ENCODE measurements at places on chromosomes 4 and X.

- DNase-seq = no peak
These were observed 55.2 kb downstream of the CHST7 start for GRCh38 chrX:46628460-46629371.

- DNase-seq = no peak
These were observed 31.3 kb upstream of the CYP2U1 start for GRCh38 chr4:107900067-107900466.

DNA sequence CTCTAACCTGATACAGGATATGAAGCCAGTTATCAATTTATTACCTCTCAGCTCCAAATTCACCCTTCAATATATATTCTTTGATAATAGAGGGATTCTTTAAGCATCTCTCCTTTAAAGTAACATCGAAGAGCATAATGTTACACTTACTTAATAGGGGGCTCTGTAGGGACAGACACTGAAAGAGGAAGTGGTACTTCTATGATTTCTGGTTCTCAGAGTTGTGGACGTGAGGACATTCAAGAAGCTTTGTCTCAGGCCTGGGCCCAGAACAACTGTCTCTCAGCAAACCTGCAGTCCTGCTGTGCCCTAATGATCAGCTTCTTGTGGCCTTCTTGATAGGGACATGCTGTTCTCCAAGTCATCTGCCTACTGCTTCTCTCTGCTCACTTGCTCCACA lies 4.2 kb upstream of the ZXDB start:
- no peak for DNase-seq

DNA sequence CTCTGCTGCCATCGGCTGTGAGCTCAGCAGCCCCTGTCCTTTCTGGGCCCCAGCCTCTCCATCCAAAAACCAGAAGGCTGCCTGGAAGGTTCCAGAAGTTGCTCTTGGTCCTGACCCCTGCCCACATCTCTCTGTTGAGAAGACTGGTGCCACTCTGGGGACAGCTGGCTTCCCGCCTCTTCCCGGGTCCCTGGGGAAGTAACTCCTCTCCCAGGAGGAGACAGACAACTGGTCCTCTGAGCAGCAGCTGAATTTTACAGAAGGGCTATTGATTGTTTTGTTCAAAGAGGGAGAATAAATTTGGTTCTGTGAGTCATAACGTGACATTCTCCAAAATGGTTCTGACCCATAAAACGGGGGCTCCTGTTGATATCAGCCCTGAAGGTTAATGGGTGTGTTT lies 61.2 kb downstream of the TRMT44 start:
- no peak for DNase-seq

GRCh38 chr4:142129931-142130330 lies 493.5 kb downstream of the IL15 start:
- DNase-seq = no peak

DNA sequence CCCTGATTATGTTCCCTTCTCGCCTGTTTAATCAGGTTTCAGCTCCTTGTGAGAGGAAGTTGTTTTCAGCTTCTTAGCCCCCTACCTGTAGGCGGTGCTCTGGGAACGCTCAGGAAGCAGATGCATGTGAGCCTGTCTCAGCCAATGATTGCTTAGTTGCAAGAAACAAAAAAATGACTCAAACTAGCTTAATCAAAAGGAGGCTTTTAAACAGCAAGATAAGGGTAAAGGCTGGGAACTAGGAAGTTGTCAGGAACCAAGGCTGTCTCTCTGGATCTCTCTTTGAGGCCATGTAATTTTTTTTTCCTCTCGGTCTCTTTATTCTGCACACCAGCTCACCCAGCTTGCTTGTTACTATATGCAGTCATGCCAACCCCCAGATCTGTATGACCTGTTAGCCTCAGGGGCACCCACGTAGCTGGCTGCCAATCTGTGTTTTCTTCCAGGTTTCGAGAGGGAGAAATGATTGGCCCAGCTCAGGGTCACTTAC lies 109.1 kb downstream of the PTTG2 start:
- no peak for DNase-seq

DNA sequence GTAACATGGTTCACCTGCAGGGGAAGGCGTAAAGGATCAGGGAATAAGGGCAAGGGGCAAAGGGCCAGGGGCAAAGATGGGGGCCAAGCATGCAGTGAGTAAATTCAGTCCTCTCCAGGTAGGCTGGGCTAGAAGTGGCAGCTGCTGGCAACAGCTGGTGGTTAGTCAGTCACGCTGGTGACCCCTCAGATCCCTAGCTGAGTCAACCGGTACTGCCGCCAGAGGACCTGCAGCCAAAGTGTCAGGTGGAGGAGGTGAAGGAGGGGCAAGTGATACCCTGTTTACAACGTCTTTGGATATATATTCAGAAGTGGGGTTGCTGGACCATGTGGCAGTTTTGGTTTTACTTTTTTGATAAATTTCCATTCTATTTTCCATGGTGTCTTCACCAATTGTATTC lies 24.6 kb upstream of the NAP1L2 start:
- no peak for DNase-seq

DNA sequence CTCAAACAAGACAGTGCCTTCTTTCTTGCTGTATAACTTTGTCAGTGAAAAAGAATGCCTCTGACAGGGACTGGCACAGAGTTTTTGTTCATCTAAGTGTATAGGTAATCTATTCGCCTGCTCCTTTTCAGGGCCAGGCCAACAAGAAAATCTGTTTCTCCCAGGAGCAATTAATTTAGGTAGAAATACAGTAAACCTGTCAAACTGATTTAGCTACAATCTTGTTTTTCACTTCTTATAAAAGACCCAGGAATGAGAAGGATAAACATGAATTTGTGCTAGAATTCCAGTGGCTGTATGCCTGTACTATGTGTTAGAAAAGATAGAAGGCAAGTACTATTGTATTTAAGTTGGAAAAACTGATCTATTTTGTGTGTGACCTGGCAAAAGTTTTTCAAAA lies 6.1 kb downstream of the TMA16 start:
- no peak for DNase-seq
